WTC11 (cell line): ENCODE measurements at places on chromosomes 7 and 10. TPM values are rescaled to one million over a fixed set of nuclear protein-coding genes. Genes with fewer than 3 reads are reported as not detected.

GRCh38 chr10:86594535-86594934, 59.8 kb upstream of the OPN4 start:
- no peak overlapping the region for H3K4me3 ChIP-seq
- no peaks in the 10 kb centered on the region for H3K36me3 ChIP-seq
- peaks cover 4% of the 10 kb centered on the region for H3K4me1 ChIP-seq

The TMEM270 gene
- 0.28 TPM in 1 of 3 replicates, not detected in the others for total RNA-seq

GRCh38 chr7:16465469-16466361, at the start of gene SOSTDC1:
Gene SOSTDC1 (minus strand): TSS chr7:16465738. CDS start chr7:16465668, 70 bp downstream.
- peaks cover 37% of the 10 kb centered on the region for H3K4me1 ChIP-seq
- DNase-seq: no peak
- no peaks in the 10 kb centered on the region for H3K36me3 ChIP-seq
- peak within 1 kb of the TSS; percentile 95 for H3K27ac ChIP-seq
- H3K4me3 ChIP-seq: 0 out of 2 replicates have a peak within 1 kb of the TSS, but pooled peaks have one; percentile 28

DNA sequence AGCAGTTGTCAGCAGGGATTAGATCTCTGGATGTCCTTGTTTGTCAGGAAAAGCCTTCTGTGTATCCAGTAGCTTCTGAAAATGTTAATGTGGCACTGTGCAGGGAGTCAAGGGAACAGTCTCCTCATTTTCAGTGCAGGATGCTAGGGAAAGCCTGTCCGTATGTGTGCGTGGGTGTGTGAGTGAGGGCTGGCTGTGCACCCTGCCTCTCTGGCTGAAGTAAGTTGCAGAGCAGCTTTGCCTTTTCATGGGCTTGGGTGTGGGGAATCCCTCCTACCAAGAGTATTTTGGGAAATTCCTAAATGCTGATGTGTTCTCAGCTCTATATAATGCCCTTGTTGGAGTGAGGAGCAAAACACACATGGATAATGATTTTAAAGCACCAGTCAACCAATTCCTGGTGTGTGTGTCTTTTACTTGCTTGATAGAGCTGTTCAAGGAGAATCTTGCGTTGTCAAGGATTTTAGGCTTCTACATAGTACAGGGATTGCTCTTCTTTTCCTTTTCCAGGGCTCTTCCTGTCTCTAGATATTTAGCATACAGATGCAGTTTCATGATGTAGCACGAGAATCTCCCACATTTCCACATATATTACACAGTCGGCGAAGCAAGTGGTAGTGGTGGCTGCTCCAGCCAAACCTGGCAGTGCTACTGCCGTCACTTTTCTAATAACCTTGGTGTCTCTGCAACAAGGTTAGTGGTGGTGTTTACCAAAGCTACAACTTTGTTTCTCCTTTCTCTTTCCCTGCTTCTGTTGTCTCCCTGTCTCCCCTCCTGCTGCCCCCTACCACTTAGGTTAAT, 92.8 kb downstream of the MCU start:
- peak overlapping the region; percentile 97 for H3K27ac ChIP-seq
- no peaks in the 10 kb centered on the region for H3K27me3 ChIP-seq
- H3K36me3 ChIP-seq: no peaks in the 10 kb centered on the region
- H3K4me3 ChIP-seq: peak overlapping the region; percentile 24; the same call in 1 of the 2 replicates
- peak; percentile 28 for DNase-seq

DNA sequence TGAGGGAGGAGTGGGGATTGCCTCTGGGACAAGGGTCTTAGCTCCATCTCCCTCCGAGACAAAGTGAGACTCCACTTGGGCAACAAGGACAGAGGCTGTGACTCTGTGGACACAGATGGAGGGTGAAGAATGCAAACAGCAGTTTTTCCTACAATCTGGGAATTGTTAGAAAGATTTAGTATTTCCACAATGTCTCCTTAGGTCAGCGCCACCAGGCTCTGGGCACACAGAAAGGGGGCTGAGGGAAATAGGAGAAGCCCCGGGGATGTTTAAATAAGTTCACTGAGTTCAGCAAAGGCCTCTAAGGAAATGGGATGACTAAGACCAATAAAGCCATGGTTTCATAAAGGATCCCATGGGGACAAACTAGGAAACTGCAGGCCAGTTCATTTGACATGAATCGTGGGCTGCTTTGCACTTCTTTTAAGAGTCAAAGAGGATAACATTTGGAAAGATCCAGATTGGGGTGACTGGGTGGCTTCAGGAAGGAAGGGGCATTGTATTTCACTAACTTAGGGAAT, 219.8 kb upstream of the GLI3 start:
- no peak for DNase-seq
- no peaks in the 10 kb centered on the region for H3K27me3 ChIP-seq
- no peak overlapping the region for H3K4me3 ChIP-seq
- H3K36me3 ChIP-seq: no peaks in the 10 kb centered on the region
- no peaks in the 10 kb centered on the region for H3K4me1 ChIP-seq

The PKD1L1 gene
- 0.07 to 0.16 TPM (median 0.09 TPM) in 3 replicates for total RNA-seq

- peaks cover 17% of the 10 kb centered on the region for H3K4me1 ChIP-seq
- no peaks in the 10 kb centered on the region for H3K27me3 ChIP-seq
- peak overlapping the region; percentile 94 for H3K4me3 ChIP-seq
- H3K36me3 ChIP-seq: peaks cover 10% of the 10 kb centered on the region
- no peak for DNase-seq
- no peak overlapping the region; the same call in 1 of the 2 replicates for H3K27ac ChIP-seq
These were observed 1.3 kb downstream of the SAR1A start for GRCh38 chr10:70169011-70169410.

- H3K4me1 ChIP-seq: peaks cover 9% of the 10 kb centered on the region
- peaks cover 28% of the 10 kb centered on the region for H3K36me3 ChIP-seq
- no peak overlapping the region for H3K27ac ChIP-seq
- no peak overlapping the region for H3K4me3 ChIP-seq
- no peak for DNase-seq
These were observed 305.9 kb upstream of the RNF32 start for GRCh38 chr7:156334636-156335035.

The UCN3 gene
- total RNA-seq: not detected in 3 replicates

The GPNMB gene
- total RNA-seq: 0.57 to 1.7 TPM (median 1.1 TPM) in 3 replicates

DNA sequence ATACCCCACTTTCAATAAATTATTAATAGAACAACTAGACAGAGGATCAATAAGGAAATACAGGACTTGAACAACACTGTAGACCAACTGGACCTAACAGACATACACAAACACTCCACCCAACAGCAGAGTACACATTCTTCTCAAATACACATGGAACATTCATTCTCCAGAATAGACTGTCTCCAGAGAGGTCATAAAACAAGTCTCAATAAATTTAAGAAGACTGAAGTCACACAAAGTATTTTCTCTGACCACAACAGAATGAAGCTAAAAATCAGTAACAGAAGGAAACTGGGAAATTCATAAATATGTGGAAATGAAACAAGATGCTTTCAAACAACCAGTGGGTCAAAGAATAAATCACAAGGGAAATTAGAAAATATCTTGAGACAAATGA, 119.8 kb downstream of the SMURF1 start:
- H3K27me3 ChIP-seq: no peaks in the 10 kb centered on the region
- no peak overlapping the region for H3K27ac ChIP-seq
- H3K36me3 ChIP-seq: peaks cover 24% of the 10 kb centered on the region
- H3K4me3 ChIP-seq: no peak overlapping the region
- H3K4me1 ChIP-seq: peaks cover 13% of the 10 kb centered on the region

The CRYGN gene
- total RNA-seq: 1.0 to 1.6 TPM (median 1.5 TPM) in 3 replicates

GRCh38 chr10:30820261-30820991, 190.9 kb upstream of the LYZL2 start:
- no peaks in the 10 kb centered on the region for H3K36me3 ChIP-seq
- peaks cover 22% of the 10 kb centered on the region for H3K4me1 ChIP-seq
- peaks cover 34% of the 10 kb centered on the region for H3K27me3 ChIP-seq
- no peak for DNase-seq

DNA sequence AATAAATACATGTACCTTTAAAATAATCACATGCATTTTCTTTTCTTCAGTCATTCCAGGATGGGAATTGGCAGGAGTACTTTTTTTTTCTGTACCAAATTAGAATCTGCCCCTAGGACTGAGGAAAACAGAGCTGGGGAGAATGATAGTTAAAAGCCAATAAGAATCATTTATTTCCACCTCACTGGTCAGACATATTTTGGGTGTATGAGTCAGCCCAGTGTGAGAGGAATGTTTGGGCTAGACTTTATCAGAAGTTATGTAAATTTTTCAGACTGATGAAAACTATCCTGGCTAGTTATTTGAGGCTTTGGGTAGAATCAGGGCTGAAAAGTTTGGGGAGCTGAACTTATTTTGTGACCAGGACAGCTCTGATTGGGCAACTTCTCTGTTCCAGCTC, 303.1 kb upstream of the NPSR1 start:
- H3K27me3 ChIP-seq: peaks cover 67% of the 10 kb centered on the region
- DNase-seq: no peak
- H3K4me1 ChIP-seq: peaks cover 13% of the 10 kb centered on the region
- no peaks in the 10 kb centered on the region for H3K36me3 ChIP-seq
- no peak overlapping the region for H3K27ac ChIP-seq

GRCh38 chr7:112162142-112162766, 43.9 kb downstream of the DOCK4 start:
- H3K27me3 ChIP-seq: no peaks in the 10 kb centered on the region
- peak; percentile 71 for DNase-seq
- peak overlapping the region; percentile 13 for H3K4me3 ChIP-seq
- peaks cover 46% of the 10 kb centered on the region for H3K4me1 ChIP-seq

GRCh38 chr7:112907658-112908057, 117.5 kb upstream of the TMEM168 start:
- peaks cover 14% of the 10 kb centered on the region for H3K4me1 ChIP-seq
- no peak for DNase-seq
- H3K27me3 ChIP-seq: no peaks in the 10 kb centered on the region

DNA sequence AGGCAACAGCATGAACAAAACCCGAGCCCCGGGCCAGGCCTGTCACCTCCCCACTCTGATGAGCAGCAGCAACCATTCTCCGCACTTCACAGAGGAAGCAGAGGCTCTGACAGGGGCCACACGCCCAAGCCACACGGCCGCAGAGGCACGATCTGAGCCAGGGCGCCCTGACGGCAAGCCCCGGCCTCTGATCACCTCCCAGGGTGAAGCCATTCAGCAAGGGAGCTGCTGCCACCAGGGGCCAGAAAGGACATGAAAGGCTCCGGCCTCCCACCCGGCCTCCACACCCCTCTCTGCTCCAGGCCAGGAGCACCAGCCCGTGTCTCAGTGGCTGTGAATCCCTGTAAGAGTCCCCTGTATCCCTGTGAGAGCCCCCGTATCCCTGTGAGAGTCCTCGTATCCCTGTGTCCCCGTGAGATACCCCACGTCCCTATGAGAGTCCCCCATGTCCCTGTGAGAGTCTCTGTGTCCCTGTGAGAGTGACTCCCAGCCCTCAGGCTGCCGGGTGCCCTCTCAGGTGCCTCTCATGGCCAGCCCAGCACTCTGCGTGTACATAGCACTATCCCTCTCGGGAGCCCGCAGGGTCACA, 187.8 kb downstream of the MAD1L1 start:
- peaks cover 22% of the 10 kb centered on the region for H3K4me1 ChIP-seq
- H3K36me3 ChIP-seq: peaks cover 18% of the 10 kb centered on the region
- no peaks in the 10 kb centered on the region for H3K27me3 ChIP-seq
- peak; percentile 7 for DNase-seq
- no peak overlapping the region for H3K4me3 ChIP-seq

DNA sequence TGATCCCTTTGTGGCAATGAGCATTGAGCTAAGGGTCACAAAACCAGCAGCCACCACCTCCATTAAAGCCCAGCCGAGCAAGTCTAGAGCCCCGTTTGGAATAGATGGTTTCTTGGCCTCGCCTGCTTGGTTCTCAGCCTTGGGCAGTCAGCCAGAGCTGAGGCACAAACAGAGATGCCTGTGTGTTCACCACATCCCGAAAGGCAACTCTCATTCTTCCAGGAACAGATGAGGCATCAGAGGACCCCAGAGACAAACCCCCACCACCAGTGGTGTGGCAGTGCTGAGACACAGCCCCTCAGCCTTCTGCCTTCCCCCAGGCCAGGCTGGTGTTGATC, 203.3 kb upstream of the ZMIZ1 start:
- no peaks in the 10 kb centered on the region for H3K4me1 ChIP-seq
- H3K4me3 ChIP-seq: no peak overlapping the region
- H3K27ac ChIP-seq: no peak overlapping the region
- no peaks in the 10 kb centered on the region for H3K36me3 ChIP-seq
- no peak for DNase-seq

DNA sequence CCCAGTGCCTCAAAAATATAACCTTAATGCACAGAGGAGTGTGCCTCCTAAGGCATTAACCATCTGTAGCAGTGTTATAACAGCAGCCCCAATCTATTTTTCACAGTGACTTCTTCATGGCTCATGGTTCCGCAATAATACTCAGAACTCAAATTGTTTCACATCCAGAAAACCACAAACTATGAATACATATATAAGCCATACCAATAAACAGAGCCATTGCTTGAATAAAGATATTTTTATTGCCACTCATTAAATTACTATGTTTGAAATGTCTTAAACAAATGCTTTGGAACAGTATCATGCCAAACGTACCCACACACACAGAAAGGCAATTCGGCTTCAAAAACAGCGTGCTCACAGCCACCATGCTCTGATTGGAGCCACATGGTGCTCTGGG, 629.3 kb upstream of the NRP1 start:
- H3K36me3 ChIP-seq: no peaks in the 10 kb centered on the region
- H3K4me3 ChIP-seq: no peak overlapping the region
- no peaks in the 10 kb centered on the region; the same call in 1 of the 2 replicates for H3K27me3 ChIP-seq
- no peak for DNase-seq

GRCh38 chr7:17625043-17625442, 315.3 kb downstream of the SNX13 start:
- no peaks in the 10 kb centered on the region; the same call in 1 of the 2 replicates for H3K27me3 ChIP-seq
- H3K4me3 ChIP-seq: no peak overlapping the region
- H3K36me3 ChIP-seq: no peaks in the 10 kb centered on the region
- no peak overlapping the region for H3K27ac ChIP-seq
- peaks cover 14% of the 10 kb centered on the region for H3K4me1 ChIP-seq

DNA sequence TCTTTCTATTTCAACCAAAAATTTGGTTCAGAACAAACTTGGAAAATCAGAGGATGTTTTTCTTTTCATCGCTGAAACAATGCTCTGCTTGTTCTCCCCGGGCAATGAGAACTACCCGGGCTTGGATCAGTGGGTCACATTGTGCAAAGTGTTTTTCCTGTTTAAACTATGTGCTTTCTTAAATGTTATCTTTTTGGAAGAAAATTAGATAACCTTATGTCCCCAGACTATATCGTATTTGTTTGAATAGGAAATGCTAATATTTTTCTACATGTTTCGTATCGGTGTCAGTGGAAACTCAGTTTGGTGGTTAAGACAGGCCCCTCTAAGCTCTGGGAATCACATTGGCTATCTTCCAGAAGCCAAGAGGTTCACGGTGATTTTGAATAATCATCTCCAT, 319.5 kb upstream of the NFE2L3 start:
- H3K36me3 ChIP-seq: no peaks in the 10 kb centered on the region
- H3K27ac ChIP-seq: no peak overlapping the region
- DNase-seq: no peak
- peaks cover 41% of the 10 kb centered on the region for H3K4me1 ChIP-seq
- H3K4me3 ChIP-seq: no peak overlapping the region

DNA sequence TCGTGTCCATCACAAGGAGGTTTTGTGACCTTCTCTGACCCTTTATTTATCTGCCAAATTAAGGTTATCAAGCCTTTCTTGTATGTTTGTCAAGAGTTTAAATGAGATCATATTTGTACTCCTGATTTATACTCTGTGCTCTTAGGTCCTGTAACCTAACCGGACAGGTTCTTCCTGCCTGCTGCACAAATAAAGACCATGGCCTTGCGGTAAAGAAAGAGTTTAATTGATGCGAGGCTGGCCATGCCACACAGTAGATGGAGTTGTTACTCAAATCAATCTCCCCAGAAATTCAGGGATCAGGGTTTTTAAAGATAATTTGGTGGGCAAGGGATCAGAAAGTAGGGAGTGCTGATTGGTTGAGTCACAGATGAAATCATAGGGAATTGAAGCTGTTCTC, 79.5 kb upstream of the LRGUK start:
- H3K27me3 ChIP-seq: no peaks in the 10 kb centered on the region
- H3K27ac ChIP-seq: no peak overlapping the region
- peaks cover 20% of the 10 kb centered on the region for H3K36me3 ChIP-seq
- H3K4me1 ChIP-seq: peaks cover 29% of the 10 kb centered on the region
- DNase-seq: no peak
